Left ventricle myocardium inferior (tissue), 1 donor: ENCODE measurements at places on chromosomes 1 and 21. TPM values are rescaled to one million over a fixed set of nuclear protein-coding genes. Genes with fewer than 3 reads are reported as not detected.

The HES3 gene
- not detected for total RNA-seq

The SPRR1A gene
- not detected for total RNA-seq

DNA sequence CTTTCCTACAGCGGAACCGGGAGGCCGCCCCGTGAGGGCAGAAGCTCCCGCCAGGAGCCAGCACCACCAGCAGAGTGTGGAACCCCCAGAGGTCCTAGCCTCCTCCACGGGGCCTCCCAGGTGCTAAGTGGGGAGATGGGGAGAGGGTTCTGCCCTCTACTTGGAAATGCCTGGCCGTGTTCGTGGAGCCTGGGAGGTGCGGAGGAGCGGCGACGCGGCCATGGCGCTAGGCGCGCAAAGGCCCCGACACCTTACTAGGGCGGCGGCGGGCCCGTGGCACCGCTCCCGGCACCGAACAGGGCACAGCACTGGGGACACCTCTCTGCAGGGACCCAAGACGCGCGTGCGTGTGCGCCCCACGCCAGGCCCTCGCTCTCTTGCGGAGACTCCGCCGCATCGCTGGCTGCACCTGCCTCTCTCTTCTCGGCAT is 1.3 kb upstream of the CACNA1E start:
- no peak for DNase-seq

GRCh38 chr1:58999676-59000075 is 215.8 kb upstream of the JUN start:
- no peak for DNase-seq
- no peak overlapping the region for H3K4me3 ChIP-seq
- H3K4me1 ChIP-seq: peaks cover 15% of the 10 kb centered on the region
- H3K36me3 ChIP-seq: no peaks in the 10 kb centered on the region
- H3K27me3 ChIP-seq: no peaks in the 10 kb centered on the region
- no peak overlapping the region for H3K27ac ChIP-seq
